T-helper 2 cell treated with Interferon-gamma antibody and Interleukin-4, amounts not matched to agents 5 μg/mL and 100 μg/mL, for 36 hours (primary cell): ENCODE measurements at places on chromosomes 7 and 10.

DNA sequence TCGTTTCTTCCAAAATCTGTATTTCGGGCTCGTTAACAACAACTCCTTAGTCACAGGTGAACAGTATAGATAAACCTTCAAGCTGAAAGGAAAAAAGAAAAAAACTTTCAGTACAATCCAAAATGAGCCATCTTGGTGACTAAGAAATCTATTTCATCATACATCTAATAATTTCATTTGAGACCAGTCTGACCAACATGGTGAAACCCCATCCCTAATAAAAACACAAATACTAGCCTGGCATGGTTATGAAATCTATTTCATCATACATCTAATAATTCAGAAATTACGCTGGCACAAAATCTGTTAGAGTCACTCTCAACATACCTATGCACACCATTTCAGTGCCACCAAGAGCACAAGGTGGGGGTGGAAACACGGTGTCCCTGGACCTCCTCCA is 8.8 kb downstream of the DCLRE1C start:
- no peak for DNase-seq

- peak; percentile 10 for DNase-seq
These were observed 151.4 kb downstream of the CDH23 start for GRCh38 chr10:71547876-71548846.

- DNase-seq = no peak
These were observed 179.9 kb upstream of the CXCL12 start for GRCh38 chr10:44564790-44565189.

- no peak for DNase-seq
These were observed 18.8 kb downstream of the IFIT3 start for GRCh38 chr10:89346405-89347254.

GRCh38 chr10:89427629-89428028 is 13.3 kb downstream of the IFIT5 start:
- DNase-seq = no peak
